Large intestine (tissue), 12 donors: ENCODE measurements at places on chromosomes 1 and 21.

DNA sequence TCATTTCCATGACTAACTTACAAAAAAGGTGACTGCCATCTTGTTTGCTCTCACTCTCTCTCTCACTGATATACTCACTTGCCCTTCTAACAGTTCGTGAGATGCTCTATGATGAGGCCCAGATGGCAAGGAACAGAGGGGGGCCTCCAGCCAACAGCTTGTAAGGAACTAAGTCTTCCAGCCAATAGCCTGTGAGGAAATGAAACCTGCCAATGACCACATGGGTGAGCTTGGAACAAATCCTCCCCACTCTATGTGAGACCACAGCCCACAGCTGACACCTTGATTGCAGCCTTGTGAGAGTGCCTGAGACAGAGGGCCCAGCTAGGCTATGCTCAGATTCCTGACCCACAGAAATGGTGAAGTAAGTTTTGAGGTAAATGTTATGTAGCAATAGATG is 153.7 kb downstream of the HHIPL2 start:
- DNase-seq = no peak

DNA sequence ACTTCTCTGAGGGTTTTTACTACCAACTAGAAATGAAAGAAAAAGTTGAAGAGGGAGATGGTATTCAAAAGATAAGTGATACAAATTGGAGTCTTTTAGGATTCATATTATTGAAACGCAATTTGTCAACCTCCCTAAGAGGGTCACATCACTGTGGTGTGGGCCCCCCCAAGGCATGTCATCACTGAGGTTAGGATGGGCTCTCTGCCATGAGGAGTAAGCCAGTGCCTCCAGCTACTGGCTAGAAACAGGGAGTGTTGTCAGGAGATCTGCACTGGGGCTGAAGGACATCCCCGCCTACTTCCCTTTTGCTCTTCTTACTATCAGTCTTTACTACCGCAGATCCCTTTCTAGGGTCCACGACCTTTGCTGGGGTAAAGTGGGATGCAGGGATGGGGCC is 25.9 kb downstream of the ITSN1 start:
- no peak for DNase-seq

- DNase-seq = no peak
Observed at GRCh38 chr1:35885961-35886558, 3.1 kb downstream of the AGO1 start.

GRCh38 chr21:37532868-37533780 is 166.6 kb downstream of the DYRK1A start:
- DNase-seq = no peak

- no peak for DNase-seq
Observed at GRCh38 chr1:55359611-55360010, 144.4 kb upstream of the USP24 start.

DNA sequence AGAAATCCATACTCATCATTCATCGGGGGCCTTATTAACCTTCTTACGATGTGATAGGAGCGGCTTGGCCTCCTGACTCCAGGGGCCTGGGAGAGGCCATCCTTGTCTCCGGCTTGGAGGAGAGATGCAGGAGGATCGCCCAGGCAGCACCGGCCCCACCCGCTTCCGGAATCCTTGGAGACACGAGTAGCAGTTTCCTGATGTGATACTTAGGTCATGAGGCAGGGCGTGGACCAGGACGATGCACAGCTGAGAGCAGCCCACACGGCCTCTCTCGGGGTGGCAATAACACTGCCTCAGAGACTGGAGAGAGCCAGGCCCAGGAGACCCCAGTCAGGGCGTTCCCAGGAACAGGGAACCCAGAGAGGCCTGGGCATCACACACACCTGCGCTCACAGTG is 163.6 kb upstream of the ARHGEF16 start:
- DNase-seq = peak; percentile 79

GRCh38 chr1:91564888-91565701 is 64.4 kb downstream of the CDC7 start:
- no peak for DNase-seq

DNA sequence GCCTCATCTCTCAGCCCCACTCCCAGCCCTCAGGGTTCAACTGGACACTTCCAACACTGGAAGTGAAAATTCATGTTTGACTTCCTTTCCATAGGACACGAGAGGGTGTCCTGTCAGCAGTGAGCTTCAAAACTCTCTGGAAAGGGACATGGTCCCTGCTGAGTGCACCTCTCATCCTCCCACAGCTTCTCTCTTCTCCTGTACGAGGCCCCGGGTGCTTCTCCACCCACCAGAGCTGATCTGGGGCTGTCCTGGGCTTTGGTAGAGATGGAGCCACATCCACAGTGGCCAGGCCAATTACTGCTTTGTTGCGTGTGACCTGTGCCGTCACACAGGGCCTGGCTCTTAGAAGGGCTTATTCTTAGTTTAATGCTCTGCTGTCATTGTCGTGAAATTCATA is 182.3 kb downstream of the RRAGC start:
- DNase-seq = no peak

DNA sequence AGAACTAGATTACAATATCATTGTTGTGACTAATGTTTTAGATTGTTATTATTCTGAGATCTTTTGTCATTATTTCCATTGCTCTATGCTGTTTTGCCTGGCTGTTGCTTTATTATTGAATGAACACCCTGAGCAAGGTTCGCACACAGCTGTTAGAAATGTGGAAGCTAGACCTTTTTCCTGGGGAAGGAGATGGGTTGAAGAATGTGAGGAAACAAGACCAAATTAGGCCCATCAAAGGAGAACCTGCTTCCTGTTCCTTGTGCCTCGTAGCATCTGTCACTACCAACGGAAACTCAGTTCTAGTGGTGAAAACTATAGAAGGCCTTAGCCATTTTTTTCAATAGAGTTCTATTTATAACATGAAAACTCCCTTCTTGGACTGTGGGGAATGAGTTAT is 68.7 kb downstream of the RGL1 start:
- no peak for DNase-seq

DNA sequence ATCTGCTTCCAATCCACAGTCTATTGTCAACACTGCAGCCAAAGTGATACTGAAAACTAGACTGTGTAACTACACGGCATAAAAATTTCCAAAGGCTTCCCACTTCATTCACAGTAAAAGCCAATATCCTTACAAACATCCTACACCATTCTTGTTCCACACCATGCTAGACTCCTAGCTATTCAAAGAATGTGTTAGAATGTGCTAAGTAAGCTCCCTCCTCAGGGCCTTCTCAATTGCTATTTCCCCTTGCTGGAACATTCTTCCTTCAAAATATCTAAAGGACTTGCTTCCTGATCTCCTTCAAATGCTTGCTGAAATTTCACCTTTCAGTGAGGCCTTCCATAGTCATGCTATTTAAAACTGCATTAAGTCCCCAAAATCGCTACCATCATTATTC is 228.1 kb downstream of the AKT3 start:
- no peak for DNase-seq

GRCh38 chr1:154418923-154419619 is 13.9 kb downstream of the IL6R start:
- peak; percentile 46 for DNase-seq

DNA sequence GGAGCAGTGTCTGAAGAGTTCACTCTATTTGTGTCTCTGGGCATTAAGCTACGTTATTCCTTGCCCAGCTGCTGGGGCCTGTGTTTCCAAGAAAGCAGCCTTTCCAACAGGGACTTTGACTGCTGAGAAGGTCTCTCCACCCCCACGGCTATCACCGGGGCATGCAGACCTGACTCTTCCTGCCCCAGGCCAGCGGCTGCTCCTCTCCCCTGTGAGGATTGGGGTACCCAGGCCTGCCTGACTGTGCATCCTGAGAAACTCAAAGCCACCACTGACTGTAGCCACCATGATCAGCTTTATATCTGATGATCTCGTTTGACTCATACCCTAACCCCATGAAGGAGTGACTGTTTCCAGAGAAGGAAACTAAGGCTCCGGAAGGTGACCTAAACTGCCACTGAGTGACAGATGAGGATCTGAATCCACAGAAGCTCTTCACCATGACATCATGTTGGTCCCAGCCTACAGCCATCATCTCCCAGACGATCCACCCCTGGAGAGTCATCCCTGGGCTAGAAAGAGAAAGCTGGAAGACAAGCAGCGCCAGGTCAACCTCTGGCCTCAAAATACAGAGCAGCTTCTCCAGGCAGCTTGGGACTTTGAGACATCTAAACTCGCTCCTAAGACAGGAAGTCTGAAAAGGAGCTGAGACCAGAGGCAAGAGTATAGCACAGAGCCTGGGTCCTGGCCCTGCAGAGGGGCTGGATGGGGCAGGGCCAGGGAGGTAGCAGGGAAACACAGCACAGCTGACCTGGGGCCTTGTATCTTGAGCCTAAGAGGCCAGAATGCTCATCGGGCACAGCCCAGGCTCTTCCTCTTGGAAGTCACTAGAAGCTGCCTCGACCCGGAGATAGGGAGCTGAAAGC is 244.0 kb upstream of the VAMP3 start:
- DNase-seq = no peak

DNA sequence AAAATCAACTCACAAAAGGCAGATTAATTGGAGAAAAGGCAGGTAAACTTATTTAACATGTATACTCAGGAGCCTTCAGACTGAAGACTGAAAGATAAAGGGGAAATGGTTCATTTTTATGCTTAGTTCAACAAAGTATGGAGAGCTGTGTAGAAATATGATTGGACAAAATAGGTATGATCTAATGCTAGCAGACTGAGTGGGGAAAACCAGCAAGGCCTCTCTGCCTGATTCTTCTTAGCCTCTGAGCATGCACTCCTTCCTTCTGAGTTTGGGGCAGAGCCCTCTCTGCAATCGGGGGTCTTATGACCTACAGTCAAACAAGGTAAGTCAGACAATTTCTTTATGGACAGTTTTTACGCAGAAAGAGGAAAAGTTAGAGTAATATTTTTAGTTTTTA is 38.8 kb upstream of the SUCO start:
- DNase-seq = no peak

GRCh38 chr1:38064197-38064903 is 17.8 kb upstream of the POU3F1 start:
- no peak for DNase-seq

GRCh38 chr1:77900687-77901293 is 12.4 kb downstream of the NEXN start:
- DNase-seq = peak; percentile 49

GRCh38 chr1:172040466-172040865 is 199.2 kb downstream of the DNM3 start:
- no peak for DNase-seq

GRCh38 chr21:16942703-16943102 is 570.1 kb upstream of the CXADR start:
- DNase-seq = no peak

- no peak for DNase-seq
Observed at GRCh38 chr21:37358397-37358796, 8.2 kb upstream of the DYRK1A start.

DNA sequence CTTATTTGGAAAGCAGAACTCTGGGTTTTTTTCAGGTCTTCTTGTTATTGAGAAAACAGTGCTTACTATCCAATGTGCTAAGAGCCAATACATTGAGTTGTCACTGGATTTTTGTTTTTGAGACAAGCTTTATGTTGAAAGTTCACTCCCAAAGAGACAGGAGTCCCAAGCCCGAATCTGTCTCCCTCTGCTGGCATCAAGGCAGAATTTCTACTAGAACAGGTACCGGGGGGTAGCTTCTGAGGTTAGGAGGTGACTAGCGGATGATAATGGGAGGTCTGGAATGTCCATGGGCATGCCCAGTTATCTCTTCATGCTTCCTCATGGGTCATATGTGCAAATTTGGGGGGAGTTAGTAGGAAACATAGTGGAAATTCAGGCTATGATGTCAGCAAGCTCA is 25.1 kb downstream of the ZNF124 start:
- DNase-seq = no peak

DNA sequence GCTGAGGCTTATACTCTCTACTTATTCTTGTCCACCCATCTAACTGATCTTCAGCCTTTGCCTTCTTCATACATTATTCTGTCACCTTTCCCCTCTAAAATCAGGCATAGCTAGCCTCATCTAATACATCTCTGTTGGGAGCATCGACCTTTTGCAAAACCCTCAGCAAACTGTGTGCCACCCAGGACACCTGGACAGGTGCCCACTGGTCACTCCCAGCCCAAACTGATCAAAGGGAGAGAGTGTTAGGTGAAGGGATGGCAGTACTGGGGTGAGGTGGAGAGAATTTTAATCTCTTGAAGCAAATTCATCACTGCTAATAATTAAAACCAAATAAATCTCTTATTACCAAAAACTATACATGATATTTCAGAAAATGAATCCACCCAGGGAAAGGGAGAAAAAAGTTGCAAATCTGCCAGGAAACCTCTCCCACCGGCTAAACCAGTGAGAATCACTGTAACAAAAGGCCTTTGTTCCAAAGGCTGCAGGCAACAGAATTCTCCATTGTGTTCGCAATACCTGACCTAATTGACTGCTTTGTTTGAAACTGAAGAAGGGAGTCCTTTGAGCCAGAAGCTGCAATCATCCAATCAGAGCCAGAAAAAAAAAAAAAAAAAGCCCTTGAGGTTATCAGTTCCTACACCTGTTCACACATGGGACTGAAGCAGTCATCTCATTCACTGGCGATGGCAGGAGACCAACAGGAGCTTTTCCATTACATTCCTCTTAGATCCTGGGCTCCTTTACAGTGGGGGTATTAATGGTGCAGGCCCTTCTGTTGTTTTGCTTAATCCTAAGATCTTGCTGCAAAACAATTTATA is 172.6 kb downstream of the APP start:
- peak; percentile 78 for DNase-seq

GRCh38 chr1:44592208-44593145 is 81.8 kb downstream of the TMEM53 start:
- no peak for DNase-seq

DNA sequence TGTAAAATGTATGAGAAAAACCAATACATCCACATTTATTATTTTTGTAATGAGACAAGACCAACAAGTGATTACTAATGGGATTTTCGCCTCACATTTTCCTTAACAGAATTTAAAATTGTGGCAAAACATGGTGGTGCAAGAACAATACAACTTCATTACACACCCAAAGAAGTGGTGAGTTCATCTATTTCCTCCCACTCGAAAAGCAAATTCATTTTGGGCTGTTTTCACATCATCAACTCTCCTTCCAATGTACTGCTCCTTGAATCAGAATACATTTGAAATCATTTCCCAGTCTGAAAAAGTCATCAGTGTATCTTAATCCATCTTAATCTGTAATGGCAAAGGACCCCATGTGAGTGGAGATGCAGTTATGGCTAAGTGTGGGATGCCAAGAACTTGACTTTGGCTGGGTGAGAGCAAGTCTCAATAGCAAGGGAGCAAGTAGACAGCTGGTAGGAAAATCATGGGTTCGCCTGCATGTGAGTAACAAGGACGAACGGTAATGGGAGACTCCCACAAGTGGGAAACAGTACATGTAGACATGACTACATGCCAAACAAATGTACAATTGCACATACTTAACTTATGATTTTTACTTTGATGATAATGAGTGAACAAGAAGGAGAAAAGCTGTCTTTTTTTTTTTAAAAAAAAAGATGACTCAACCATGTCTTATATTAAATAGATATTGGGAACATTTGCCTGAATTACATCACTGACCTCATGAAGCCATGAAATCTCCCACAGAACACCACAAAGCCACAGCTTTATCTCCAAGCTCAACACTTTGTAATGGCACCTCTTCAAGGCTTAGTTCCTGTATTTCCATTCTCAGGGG is 46.0 kb downstream of the RUNX1 start:
- no peak for DNase-seq
